ENCODE measurements at places on chromosomes 11 and 22. TPM values are rescaled to one million over a fixed set of nuclear protein-coding genes. Genes with fewer than 3 reads are reported as not detected.

GRCh38 chr11:96123301-96123700 lies 199.4 kb upstream of the MTMR2 start:
- no peak for DNase-seq

GRCh38 chr22:40627612-40628011 lies 8.9 kb downstream of the MRTFA start:
- no peak for DNase-seq

DNA sequence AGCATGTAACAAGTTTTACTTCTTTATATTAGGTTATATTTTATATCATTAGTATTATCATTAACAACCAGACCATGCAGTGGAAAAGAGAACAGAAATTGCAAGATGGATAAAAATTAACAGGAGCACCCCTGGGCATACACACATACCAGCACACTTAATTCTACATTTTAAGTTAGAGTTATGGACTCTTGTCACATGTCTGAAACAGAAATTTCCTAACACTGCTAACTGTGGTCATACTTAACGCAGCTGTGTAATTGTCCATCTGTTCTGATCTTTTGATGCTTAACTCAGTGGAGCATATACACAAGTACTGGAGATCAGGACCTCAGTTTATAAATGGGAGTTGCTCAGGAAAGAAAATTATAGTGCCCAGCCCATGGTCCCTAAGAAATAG lies 358 bp downstream of the OR52H1 start:
- no peak for DNase-seq

- DNase-seq = no peak
These were observed 63.2 kb downstream of the OTOG start for GRCh38 chr11:17610085-17610894.

DNA sequence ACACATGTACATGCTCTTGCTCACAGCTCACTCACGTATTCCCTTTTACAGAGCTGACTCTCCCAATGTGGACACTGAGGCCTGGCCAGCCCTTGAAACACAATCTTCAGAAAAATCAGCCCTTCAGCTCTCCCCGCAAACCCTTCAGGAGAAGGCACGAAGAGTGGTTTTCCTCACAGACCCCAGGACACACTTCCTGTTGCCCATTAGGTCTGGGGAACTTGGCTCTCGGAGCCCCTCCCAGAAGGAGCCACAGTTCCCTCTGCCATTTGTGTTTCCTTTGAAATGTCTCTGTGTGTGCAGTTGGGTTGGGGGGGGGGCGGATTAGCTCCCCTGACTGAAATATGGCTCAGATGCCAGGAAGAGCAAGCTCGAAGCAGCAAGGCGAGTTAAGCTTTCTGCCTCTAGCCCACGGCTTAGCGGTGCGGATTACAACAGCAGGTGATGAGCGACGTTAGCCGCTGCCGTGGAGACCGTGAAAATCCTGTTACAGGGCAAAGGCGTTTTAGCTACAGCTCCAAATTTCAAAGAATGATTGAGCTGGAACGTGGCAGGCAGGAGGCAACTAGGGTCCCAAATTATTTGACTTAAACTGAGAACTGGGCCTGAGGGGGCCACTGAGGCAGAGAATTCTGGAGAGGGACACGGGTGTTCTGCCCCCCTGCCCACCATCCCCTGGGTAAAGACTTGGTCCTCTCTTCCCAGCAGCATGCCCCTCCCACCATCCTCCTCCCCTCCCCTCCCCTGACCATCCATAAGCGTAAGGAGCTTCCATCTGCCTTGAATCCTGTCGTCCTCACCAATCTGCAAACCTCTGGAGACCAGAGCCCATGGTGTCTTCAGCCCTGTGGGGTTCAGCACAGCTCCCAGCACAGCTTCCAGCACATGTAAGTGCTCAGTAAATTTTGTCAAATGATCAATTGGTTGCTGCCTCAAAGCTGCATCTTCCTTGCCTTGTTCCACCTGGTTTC lies 598.6 kb downstream of the BUD13 start:
- DNase-seq = no peak

Gene CATSPERZ
- not detected for total RNA-seq

- no peak for DNase-seq
These were observed 4.9 kb downstream of the NDUFC2 start for GRCh38 chr11:78074756-78075155.

GRCh38 chr11:94958121-94958696 lies 15.1 kb downstream of the CWC15 start:
- DNase-seq = no peak

DNA sequence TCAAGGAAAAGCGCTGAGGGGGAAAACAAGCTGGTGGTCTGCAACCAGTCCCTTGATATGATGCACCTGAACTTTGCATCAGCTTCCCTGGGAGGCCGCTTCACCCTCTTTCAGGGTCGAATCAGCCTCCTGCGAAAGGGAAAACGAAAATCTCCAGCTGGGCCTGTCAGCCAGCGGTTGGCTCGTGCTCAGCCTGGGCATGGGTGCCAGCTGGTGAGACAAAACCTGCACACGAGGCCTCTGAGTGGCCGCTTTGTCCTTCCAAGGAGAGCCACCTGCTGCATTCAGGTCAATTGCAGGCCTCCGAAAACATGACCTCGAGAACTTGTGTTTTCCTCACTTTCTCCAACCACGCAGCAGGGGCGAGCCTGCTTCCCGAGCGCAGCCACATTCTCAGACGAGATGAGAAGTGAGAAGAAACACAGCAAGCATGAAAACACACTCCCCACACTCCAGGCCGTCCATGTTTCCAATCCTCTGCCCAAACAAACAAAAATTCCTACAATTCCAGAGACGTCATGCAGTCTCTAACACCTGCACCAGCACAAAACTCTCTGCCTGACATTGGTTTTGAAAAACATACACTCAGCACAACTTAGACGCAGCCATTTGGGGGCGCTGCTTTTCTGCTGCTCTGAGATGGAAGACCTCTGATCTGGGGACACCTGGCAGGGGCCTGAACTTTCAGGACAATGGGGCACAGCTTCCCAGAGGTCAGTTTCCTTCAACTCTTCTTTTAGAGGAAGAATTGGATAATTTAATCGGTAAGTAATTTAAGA lies 77.1 kb downstream of the DHCR7 start:
- no peak for DNase-seq

DNA sequence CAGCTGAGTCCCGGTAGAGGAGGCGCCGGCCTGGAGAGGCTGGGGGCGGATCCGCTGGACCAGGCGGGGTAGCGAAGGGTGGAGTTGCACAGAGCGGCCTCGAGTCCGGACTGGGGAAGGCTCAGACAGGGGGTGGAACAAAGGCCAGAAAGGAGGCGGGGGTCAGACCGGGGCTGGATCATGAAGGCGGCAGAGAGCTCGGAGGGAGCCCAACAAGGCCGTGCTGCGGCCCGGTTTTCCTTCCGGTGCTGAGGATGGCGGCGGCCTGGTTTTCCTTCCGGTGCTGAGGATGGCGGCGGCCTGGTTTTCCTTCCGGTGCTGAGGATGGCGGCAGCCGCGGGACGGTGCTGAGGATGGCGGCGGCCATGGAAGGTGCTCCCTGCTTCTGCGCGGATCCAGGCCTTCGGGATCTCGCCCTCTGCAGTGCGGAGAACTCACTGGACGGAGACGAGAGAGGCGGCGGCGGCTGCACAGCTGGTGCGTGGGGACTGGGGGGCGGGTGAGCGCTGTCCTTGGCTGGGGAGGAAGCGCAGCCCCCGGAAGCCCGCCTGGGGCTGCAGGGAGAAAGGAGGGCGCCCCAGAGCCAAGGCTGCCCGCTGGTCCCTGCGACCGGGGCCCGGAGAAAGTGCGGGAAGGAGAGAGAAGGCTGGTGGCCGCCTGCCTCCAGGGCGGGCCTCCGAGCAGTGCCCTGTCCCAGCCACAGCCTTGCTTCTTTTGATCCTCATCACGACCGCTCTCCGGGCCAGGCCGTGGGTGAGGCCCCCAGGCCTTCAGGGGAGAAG lies 350.4 kb upstream of the B3GAT1 start:
- DNase-seq = no peak

DNA sequence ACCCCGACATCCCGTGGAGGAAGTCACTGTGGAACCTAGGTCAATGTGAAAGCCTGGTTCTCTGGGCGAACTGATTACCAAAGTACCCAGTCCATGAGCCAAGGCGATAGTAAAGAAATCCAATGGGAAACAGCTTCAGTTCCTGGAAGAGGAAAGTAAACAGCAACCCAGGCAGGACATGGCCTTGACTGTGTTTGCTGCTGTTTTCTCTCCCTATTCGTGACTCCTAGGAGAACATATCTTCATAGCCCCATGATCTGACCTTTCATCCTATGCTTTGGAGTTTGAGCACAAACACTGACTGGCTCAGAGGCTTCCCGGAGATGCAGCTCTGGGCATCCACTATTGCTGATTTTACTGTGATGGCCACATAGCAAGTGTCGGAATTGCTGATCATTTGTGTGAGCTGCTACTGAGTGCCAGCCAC lies 45.1 kb downstream of the LRFN4 start:
- no peak for DNase-seq

Gene OR52N5
- total RNA-seq = not detected

DNA sequence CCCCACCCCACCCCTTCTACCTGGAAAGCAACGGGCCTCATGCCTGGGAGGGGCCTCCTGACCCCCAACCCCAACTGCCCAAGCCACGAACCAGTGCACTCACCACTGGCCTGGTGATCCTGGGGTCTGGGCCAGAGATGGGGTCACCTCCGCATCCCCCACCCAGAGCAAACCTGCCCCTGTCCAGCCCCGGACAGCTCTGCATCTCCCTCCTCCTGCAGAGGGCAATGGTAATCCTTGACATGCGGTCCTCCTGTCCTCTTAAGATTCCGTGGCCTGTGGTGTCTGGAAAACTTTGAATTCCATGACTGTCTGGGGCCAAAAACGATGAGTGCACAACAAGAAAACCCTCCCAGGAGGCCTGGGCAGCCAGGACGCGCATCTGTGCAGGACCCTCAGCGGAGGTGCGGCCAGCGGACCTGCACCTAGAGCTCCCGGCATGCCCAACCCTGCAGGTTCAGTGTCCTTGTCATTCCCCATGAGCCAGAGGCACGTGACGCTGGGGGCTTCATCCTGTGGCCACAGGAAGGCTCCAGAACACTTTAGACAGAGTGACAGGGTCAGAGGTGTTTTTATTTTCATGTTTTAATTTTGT lies 16.1 kb upstream of the PPARA start:
- DNase-seq = no peak

- no peak for DNase-seq
These were observed 509 bp upstream of the PRRG4 start for GRCh38 chr11:32829157-32829679.

- no peak for DNase-seq
These were observed 109.5 kb downstream of the SNX19 start for GRCh38 chr11:130806746-130807145.

DNA sequence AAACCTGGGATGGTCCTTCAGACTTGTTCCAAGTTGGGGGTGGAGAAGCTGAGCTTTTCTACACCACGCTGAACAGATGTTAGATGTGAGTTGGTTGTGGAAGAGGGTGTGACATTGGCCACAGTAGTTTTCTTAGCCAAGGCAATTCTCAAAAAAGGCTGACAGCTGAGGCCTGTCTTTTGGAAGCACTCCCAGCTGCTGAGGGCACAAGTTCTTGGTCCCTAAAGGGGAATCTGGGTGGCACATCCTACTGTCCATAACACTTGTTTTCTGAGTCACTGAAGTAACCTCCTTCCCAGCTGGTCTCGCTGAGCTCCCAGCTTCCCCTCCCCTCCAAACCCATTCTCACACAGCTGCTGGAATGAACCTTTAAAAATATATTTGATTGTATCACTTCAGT lies 375.7 kb upstream of the KIRREL3 start:
- no peak for DNase-seq

DNA sequence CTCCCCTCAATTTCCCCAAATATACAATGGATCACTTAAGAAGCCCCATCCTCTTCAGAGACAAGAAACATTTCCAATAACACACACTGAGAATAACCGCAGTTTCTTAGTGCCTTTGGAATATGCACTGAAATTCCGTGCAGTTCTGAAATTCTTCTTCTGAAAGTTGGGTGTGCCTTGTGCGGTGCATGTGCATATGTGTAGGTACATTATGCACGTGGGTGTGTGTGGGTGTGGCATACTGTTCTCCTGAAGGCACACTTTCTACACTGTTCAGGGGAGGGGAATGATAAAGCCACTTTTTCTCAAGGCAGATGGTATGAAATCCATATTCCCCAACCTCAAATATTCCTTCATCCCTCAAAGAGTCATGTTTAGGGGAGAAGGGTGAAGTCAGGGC lies 1.7 kb downstream of the EXPH5 start:
- DNase-seq = no peak

- no peak for DNase-seq
These were observed 30.1 kb upstream of the OAF start for GRCh38 chr11:120180551-120181232.
